ENCODE measurements at places on chromosomes 7 and 10.

- no peak for DNase-seq
Observed at GRCh38 chr7:151003572-151003971, 12.8 kb downstream of the NOS3 start.

DNA sequence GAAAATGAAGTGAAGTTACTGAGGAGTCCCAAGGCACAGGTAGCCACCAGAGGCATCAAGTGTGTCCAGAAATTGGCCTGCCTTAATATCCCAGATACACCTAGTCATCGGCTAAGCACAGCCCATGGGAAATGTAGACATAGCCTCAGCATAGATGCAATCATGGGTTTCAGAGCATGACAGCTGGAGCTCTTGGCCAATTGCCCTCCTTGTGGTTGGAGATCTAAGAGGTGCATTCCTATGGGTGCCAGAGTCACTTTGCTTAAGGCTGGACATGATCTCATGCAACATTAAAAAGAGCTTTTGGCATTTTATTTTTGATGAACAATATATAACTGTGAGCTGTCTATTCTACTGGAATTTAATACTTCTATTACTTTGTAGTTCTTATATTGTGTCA lies 758.0 kb upstream of the LRRTM3 start:
- peak; percentile 51 for DNase-seq

DNA sequence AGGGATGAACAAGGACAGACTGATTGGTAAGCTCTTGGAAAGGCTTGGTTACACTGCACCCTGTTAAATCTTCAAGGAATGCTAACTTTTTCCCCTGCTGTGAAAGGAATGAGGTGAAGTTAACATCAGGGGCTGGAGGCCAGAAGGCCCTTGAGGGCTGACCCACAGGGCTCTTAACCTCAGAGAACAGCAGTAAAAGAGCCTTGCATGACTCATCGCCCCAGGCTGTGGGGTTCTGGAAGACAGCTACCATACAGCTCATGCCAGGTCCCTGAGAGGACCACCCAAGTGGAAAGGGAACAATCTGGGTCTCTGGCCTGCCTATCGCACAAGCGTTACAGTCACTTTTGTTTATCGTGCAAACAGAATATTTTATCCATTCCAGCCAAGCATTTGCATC lies 54.4 kb downstream of the CYP2C9 start:
- no peak for DNase-seq

GRCh38 chr10:36450380-36450779 lies 675.0 kb upstream of the ANKRD30A start:
- DNase-seq = peak; percentile 59

DNA sequence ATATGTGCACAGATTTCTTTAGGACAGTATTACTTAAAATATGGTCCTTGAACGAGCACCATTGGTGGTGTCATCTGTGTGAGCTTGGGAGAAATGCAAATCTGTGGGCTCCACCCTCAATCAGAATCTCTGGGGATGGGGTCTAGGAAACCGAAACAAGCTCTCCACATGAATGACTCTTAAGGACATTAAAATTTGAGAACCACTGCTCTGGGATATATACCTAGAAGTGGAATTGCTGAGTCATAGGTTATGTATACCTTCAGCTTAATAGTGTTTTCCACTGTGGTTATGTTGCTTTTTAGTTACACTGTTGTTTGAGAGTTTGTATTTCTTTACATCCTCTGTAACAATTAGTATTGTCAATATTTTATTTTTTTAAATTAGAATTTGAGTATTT lies 24.0 kb downstream of the ZNRF2 start:
- DNase-seq = no peak

- no peak for DNase-seq
Observed at GRCh38 chr7:155953781-155954549, 141.7 kb upstream of the SHH start.

- DNase-seq = no peak
Observed at GRCh38 chr10:8009031-8009430, 45.5 kb upstream of the GATA3 start.

GRCh38 chr7:135911099-135911498 lies 66.1 kb downstream of the MTPN start:
- DNase-seq = peak; percentile 13

GRCh38 chr10:71814922-71815411 lies 36.1 kb downstream of the PSAP start:
- no peak for DNase-seq

GRCh38 chr10:77223526-77224460 lies 413.8 kb downstream of the KCNMA1 start:
- DNase-seq = no peak

- DNase-seq = peak; percentile 55
Observed at GRCh38 chr10:122435212-122435827, 19.1 kb upstream of the ARMS2 start.

GRCh38 chr7:157901166-157901565 lies 564.4 kb downstream of the DNAJB6 start:
- no peak for DNase-seq

GRCh38 chr10:554182-554848 lies 135.2 kb downstream of the DIP2C start:
- DNase-seq = peak; percentile 46

GRCh38 chr7:107043921-107044346 lies 571 bp upstream of the PRKAR2B start:
- DNase-seq = no peak

DNA sequence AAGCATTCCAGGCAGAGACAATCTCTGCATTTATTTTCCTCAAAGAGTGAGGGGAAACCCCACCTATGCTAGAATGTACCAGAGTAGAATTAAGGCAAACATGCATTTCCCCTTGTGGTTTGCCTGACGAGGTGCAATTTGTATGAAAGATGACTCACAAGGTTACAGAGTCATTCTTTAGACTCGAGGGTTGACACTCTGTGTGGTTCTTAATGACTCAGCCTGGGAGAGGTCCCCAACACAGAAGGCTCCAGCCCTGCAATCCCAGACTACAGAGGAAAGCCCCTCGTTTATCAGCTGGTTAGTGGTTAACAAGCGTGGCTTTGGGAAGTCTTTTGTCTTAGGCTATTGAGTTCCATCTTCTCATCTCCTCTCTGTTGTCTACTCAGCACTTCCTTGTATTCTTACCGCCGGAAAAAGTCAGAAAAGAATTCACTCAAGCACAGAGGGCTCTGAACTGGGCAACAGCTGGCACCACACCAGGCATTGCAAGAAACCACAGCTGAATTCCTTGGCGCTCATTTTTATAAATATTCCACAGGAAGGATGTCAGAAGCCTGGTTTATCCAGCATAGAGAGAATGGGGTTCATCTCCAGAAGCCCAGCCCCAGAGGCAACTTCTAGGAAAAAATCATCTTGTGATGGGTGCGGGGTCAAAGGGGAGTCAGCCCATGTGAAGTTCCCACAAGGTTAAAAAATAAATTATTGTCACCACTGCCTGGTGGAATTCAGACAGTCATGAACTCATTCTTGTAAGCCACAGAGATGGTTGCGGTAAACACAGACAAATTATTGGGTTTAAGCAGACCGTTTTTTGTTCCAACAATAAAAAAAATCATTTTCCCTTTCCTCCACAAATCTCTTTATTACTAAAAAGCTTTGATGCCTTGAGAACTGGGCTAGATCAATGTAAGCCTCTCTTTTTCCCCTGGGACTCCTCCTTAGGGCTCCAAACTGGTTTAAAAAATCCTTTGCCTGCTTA lies 24.5 kb upstream of the SVIL start:
- peak; percentile 100 for DNase-seq

DNA sequence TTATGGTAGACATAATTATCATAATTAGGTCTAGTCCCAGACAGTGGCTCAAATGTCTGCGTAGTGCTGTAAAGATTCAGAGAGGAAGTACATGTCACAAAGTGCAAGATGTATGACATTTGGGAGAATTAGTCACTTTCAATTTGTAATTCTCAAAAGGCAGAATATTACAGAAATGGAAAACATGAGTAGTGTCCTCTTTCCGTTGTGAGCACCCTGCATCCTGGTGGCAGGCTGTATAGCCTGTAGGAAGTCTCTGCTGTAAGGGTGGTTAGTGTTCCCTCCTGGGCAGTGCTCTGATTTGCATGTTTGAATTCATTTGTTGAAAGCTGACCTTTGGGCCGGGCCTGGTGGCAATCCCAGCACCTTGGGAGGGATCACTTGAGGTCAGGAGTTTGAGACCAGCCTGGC lies 17.0 kb downstream of the CDK14 start:
- DNase-seq = peak; percentile 37

GRCh38 chr7:685540-685939 lies 41.0 kb upstream of the DNAAF5 start:
- DNase-seq = no peak

GRCh38 chr10:79322616-79323543 lies 24.4 kb upstream of the PPIF start:
- peak; percentile 94 for DNase-seq

GRCh38 chr10:77179015-77179695 lies 458.5 kb downstream of the KCNMA1 start:
- peak; percentile 97 for DNase-seq

- DNase-seq = no peak
Observed at GRCh38 chr7:155645662-155646061, 1.2 kb downstream of the RBM33 start.

DNA sequence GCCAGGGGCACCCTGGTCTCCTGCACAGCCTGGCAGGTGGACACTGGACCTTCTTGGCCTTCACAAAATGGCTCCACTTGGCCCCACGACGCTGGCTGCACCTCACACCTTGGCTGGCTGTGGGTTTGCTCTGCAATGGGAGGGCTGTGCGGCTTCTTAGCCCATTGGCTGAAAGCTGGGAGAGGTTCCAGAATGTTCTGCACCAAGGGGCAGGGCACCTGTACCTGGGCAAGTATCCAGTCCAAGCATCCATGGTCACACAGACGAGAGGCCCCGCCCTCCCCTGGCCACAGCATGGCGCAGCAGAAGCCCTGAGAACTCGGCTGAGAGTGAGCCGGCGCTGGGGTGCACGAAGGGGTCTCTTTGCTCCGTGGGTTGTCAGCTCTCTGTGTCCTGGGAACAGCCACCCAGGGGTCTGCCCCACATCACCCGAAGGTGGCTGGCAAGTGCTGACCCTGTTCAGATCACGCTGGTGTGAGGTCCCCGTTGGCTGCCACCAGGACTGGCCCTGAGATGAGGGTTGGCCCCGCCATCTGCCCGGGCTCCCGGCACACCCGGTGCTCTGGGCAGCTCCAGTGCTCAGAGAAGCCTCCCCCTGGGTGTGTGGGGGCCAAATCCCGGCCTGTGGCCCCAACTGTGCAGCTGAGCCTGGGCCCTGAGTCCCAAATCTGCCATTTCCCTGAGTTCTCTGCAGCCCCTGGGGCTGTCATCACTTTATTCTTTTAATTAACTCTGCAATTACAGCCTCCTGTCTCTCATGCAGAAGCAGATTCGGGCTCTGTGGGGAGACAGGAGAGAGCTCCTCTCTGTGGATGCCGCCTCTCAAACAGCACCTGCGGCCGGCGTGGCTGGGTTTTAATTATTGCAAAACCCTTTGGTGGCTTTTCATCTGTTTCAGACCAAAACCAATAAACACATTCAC lies 19.4 kb upstream of the ADGRA1 start:
- no peak for DNase-seq

DNA sequence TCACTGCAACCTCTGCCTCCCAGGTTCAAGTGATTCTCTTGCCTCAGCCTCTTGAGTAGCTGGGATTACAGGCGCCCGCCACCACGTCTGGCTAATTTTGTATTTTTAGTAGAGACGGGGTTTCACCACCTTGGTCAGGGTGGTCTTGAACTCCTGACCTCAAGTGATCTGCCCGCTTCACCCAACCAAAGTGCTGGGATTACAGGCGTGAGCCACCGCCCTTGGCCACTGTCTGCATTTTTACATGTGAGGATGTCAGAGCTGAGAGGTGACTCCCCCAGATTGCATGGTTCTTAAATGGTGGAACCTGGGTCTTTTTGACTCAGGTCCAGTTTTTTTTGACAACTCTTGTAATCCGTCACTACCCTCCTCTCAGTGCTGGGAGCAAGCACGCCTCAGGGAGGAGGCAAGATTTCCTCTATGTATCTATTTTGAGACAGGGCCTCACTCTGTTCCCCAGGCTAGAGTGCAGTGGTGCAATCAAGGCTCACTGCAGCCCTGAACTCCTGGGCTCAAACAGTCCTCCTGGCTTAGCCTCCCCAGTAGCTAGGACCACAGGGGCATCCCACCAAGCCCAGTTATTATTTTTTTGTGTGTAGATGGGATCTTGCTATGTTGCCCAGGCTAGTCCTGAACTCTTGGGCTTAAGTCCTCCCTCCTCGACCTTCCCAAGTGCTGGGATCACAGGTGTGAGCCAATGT lies 1.2 kb upstream of the SRRT start:
- no peak for DNase-seq

DNA sequence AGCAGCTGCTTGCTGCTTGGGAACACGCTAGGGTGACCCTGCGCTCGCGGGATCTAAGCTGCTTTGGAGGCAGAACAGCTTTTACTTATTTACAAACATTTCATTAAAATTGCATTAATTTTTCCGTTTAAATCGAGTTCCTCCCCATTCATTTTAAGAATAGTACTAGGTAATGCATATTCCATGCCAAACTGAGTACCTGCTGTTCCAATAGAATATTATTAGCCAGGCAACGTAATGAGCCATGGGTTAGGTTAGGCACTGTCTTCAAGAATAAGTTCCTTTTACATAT lies 860 bp downstream of the EXOC6 start:
- no peak for DNase-seq

DNA sequence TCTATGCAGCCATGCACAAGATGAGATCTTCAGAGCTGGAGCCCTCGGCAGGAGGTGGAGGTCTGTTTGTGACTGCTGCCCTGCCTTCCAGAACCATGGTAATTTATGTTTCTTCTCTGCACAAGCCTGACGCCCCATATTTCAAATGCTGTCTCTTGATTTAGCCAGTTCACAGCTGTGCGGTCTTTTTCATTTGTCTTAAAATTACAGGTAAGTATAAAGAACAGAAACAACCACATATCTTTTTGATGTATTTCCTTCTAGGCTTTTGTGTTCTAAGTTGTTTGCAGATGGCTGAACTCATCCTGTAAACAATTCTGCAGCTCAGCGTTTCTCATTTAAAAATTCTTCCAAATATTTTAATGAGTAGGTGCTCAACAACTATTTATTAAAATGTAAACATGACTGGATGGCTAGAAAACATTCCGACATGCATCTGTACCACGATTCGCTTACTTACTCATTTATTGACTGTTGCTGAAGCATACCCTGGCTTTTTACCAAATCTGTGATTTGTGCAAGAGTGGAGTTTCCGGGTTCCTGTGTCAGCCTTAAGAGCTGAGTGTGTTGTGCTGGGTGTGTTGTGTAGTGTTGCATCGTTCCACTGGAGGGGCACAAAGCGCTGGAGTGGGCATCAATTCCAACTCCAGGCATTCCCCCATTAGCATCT lies 58.9 kb downstream of the PIP4K2A start:
- peak; percentile 86 for DNase-seq

DNA sequence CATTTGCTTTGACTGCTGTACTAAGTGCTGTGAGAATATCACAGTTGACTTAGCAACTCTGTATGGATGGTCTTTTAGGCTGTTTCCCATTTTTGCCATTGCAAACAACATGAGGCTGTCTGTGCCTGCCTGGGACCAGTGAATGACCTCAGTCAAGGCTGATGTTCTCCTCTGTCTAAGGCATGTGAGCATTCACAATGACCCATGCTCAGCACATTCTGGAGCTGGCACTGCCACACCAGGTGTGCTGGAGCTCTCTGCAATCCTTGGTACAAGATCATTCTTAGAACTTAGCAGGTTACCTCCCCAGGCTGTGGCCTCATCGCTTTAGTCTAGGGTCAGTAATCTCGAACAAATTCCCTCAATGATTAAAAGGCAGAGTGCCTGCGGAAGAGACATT lies 61.9 kb downstream of the SH3PXD2A start:
- DNase-seq = no peak

- DNase-seq = no peak
Observed at GRCh38 chr7:105677817-105678573, 96.7 kb upstream of the EFCAB10 start.

Data from fibroblast of upper back skin (primary cell).